ENCODE measurements at places on chromosomes 3 and 15.

- DNase-seq: no peak
Observed at GRCh38 chr3:39937315-39937714, 127.9 kb downstream of the MYRIP start.

DNA sequence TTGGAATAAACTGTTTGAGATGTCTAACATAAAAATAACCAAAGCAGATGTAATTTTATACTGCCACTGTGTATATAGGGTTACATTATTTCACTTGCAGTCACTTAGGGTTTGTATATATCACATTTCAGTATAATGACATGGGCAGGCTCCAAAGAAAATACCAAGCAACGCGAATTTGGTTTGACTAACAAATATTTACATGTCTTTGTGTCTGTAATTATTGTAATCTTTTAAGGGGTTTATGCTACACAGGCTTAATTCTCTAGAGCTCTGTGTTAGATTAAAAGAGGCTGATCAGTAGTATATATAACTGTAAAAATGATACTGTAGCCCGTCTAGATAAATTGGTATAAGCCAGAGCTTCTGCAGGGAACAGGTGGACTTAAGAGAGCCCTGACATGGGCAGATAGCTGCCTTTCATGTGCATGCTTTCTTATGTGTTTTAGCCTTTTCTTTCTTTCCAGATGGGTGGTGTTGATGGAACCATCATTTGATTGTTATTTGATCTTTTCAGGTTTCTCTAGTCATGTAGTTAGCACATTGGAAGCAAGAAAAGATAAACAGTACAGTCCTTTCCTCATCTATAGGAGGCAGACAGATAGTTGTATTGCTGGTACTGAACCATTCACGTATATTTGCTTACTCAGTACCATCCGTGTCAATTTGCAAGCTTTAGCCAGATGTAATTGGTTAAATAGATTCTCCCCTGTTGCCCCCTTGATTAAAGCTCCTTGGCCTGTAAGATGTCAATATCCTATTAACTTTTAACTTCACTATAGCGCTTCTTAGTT lies 86.1 kb downstream of the GALK2 start:
- DNase-seq: no peak

DNA sequence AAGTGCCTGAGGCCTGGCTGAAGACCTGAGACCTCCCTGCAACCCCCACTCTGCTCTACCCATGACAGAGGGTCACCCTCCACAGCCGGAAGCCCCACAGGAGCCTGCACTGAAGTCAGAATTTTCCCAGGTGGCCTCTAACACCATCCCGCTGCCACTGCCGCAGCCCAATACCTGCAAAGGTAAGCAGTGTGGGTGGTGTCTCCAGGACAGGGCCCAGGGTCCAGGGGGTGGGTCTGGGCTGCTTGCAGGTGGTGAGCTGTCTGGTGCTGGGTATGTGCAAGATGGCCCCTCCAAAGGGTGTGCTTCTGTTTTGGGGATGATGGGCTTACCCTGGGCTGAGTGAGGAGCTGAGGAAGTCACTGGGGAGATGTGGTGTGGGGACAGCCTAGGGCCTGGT lies 69.9 kb downstream of the FBLN2 start:
- DNase-seq: no peak

DNA sequence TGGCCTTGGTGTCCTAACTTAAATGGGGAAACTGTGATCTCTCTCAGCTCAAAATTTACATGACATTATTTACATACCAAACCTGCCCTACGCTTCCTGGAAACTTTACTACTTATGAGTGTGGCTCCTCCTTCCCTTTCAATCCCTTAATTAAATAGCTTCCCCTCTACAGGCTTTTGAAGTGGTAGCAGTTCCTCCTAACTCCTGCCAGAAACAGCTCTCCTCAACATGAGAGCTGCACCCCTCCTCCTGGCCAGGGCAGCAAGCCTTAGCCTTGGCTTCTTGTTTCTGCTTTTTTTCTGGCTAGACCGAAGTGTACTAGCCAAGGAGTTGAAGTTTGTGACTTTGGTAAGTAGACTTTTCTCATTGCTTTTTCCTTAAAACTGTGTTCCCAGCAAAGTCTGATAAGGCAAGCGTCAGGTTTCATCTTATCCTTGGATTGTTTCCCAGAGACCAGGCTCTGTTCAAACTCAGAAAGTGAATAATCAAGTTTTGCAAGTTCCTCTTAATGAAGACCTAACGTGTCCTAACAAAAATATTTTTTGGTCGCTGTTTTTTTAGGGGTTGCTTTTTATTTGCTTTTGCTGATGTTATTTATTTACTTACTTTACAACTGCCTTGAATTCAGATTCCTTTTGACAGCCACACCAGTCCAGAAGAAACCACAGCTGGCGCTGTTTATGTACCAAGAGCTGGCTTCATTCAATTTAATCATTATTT lies at the start of gene ACP3:
TSS of gene ACP3 (plus strand) at position 179 of the 720 bp plus-strand sequence. CDS start at position 229, 50 bp downstream.
- peak; percentile 41 for DNase-seq

- DNase-seq: no peak
Observed at GRCh38 chr3:188169830-188170455, 16.0 kb downstream of the LPP start.

- no peak for DNase-seq
Observed at GRCh38 chr3:180295811-180296210, 259.1 kb upstream of the PEX5L start.

DNA sequence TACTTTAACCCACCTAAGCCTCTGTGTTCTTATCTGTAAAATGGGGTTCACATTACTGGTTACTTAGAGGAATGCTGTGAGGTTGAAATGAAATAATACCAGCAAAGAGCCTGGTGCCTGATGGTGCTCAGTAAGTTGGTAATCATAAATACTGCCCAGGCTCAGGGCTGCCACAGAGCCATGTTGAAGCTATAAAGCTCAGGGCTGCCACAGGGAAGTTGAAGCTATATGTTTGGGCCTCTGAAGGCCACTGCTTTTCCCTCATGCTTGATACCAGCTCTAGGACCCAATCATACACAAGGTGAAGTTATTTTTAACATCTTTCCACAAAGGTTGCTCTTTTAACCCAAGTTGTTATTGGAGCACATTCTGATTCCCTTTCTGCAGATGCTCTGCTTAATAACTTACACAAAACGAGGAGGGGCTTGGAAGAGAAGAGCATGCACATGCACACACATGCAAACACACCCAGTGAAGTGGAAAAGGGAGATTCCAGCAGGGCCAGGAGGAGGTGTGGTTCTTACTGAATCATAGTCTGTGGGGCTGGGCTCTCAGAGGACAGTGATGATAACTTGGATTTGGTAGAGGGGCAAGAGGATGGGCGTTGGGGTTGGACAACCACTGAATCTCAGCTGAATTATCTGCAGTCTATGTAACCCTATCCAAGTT lies 17.4 kb downstream of the PARP14 start:
- no peak for DNase-seq

DNA sequence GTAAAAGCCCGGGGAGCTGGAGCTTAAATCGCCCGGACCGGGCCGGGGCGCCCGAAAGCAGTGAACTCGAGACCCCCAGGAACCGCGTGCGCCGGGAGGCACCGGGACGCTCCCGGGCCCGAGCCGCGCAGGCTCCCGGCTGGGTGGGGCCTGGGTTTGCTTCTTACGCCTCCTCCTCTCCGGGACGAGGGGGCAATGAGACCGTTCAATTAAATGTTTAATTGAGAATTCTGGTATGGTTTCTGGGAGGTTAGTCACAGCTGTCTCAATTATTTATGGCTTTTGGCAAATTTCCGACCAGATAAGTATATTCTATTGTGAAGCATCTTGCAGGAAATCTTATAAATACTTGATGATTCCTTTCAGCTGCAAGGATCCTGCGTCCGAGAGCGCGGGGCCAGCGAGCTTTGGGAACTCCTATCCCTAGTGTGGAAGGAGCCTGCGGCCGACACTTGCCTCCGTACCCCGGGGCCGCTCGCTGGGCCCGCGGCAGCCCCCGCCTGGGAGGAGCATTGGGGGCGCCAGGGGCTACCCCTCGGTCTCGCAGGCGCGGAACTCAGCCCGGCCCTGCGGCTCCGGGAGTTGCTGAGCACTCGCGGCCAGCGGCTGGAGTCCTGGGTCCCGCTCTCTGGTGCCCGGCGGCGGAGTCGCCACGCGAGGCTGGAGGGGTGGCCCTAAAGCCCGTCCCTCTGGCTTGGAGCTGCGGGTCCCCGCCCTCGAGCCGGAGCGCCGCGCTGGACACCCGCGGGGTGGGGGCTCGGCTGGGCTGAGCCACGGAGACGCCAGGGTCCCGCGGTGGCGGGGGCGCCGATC lies 10.3 kb downstream of the ISL2 start:
- peak; percentile 67 for DNase-seq

DNA sequence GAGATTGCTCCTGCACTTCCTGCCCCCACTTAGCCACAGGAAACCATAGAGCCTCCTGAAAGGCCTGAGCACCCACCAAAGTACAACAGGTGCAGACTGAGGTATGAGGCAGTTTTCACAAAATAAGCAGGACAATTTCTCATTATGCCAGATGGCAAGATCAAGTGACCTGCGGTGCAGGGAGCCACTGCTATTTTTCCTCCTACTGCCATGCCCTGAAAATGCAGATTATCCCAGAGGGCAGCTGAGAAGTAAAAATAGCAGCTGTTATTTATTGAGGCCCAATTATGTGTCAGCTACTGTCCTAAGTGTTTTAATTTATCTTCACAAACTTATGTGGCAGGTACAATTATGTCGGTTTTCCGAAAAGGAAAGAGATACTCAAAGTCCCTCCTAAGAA lies 209.5 kb upstream of the ST8SIA2 start:
- DNase-seq: no peak

- DNase-seq: no peak
Observed at GRCh38 chr3:167051421-167051820, 328.7 kb downstream of the ZBBX start.

All from hematopoietic multipotent progenitor cell (in vitro differentiated cells).